HFF-Myc (cell line): ENCODE measurements at places on chromosomes 16 and 17.

DNA sequence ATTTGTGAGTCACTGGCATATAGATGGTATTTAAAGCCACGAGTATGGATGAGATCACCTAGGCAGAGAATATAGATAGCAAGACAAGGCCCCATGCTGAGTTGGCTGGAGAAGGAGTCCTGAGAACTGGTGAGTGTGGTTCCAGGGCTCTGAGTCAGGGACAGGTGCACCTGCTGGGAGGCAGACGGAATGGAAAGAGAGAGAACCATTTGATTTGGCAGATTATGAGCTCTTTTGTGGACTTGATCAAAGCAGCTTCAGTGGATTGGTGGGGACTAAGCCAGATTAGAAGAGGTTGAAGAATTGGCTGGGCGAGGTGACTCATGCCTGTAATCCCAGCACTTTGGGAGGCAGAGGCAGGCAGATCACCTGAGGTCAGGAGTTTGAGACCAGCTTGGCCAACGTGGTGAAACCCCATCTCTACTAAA lies 4.3 kb upstream of the C16orf92 start:
- no peak for DNase-seq

- no peak for DNase-seq
Measured at GRCh38 chr17:82396601-82397435, 21.3 kb upstream of the HEXD start.

GRCh38 chr17:78781893-78782304 lies at the start of gene CYTH1:
TSS of gene CYTH1 (minus strand) at chr17:78782273. CDS start at chr17:78782223, 50 bp downstream.
- DNase-seq = no peak

DNA sequence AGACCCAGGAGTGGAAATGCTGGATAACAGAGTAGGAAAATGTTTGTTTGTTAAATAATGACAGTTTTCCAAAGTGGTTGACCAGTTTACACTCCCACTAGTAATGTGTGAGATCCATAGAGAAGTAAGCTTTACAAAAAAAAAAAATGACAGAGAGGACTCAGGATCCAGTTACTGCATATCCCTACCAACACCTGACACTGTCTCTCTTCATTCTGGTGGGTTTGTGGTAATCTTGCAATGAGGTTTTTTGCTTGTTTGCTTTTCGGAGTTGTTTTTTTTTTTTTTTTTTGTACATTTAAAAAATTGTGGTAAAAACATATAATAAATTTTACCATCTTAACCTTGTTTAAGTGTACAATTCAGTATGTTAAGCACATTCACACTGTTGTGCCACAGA lies 23.6 kb upstream of the HOXB9 start:
- no peak for DNase-seq

GRCh38 chr17:39969375-39969774 lies 6.6 kb downstream of the GSDMA start:
- DNase-seq = no peak

GRCh38 chr16:56682703-56683397 lies 580 bp downstream of the MT1X start:
- DNase-seq = no peak

DNA sequence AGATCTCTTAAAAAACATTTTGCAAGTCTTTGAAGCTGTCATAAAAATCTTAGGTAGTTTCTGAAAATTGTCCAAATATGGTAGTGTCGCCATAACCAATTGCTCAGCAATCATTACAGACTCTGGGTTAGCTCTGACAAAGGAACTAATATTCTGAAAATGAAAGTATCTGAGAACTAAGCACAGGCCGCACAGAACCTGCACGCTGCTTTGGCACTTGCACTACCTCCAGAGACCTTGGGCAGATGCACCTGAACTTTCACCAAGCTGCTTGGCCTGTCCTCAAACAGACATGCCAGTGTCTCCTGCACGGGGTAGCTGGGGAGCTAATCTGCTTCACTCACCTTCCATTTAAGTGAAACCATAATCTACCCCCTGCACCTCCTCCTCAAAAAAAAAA lies 317.0 kb downstream of the MAF start:
- no peak for DNase-seq

- no peak for DNase-seq
Measured at GRCh38 chr17:74490716-74491115, 24.3 kb downstream of the CD300A start.

- DNase-seq = no peak
Measured at GRCh38 chr16:88320947-88321634, 61.7 kb upstream of the ZNF469 start.

- DNase-seq = peak; percentile 74
Measured at GRCh38 chr17:28571361-28572122, at the start of gene PIGS. TSS of gene PIGS (minus strand) at chr17:28571524. CDS start at chr17:28571496, 28 bp downstream.

GRCh38 chr17:66338937-66339336 lies 36.5 kb downstream of the PRKCA start:
- DNase-seq = no peak

- no peak for DNase-seq
Measured at GRCh38 chr16:14179116-14179515, 108.0 kb downstream of the MRTFB start.

GRCh38 chr16:648071-648780 lies 939 bp upstream of the WDR90 start:
- no peak for DNase-seq

- peak; percentile 25 for DNase-seq
Measured at GRCh38 chr17:71237903-71238538, 882.8 kb upstream of the SOX9 start.

DNA sequence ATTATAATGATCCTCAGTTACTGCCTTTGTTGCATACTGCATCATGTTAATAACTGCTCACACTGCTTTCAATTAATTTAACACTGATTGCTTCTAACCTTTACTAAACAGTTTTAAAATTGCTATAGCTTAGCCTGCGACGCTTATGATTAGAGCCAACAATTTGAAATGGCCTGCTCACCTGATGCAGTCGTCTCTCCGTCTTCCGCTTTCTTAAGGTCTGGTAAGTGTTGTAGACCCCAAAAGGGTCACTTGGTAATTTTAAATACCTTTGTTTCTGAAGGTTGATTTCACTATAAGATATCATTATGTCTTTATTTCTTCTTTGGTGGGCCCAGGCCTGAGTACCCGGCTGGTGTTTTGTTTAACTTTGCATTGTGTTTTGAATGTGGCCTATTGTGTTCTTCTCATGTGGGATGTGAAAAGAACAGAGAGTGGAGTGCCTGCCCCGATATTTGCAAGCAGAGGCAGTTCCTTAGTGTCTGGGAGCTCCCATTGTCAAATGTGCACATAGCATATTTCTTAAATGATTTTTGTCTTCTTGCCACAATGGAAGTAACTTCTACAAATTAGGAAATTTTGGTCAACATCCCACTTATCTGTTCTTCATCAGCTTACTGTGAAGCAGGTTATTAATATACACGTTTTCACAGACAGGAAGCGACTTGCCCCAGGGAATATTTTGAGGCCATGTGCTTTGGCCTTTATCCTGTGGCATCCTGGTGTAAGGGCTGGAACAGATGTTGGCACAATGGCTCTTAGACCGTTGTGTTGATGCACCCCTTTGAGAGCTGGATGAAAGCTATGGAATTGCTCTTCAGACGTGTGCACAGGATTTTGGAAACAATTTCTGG lies 2.9 kb downstream of the PHKB start:
- DNase-seq = no peak

DNA sequence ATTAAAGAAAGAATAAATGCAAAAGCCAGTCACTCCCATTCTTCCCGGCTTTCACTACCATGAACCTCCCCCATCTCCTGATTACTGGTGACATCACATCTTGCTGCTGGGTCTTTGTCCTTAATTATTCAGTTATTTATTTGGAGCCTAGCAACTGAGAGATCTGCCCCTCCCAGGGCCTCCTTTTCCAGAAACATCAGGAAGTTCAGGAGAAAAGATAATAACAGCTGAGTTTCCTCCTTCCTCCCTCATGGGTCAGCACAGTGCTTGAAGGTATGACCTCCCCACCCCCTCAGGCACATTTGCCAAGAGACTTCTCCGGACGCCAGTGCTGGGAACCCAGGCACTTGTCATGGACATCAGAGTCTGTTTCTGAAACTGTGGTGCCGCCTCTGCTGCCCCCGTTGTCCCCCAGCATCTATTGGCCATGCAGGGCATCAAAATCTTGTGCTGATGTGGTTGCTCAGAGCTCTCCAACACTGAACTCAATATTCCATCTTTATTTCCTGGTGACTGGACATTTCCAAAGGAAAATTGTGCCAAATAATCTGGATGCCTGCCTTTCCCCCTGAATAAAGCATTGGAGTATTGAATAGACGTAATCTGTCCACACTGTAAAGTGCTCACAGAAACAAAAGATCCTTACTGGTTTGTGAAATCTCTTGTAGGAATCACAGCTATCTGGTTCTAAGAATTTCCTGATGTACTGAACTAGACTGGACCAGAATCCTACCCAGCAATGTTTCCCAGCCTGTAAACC lies 71.8 kb downstream of the ZNF18 start:
- no peak for DNase-seq

- DNase-seq = no peak
Measured at GRCh38 chr16:84040226-84040822, 2.3 kb downstream of the SLC38A8 start.

- no peak for DNase-seq
Measured at GRCh38 chr17:45386178-45386577, 46.5 kb downstream of the ARHGAP27 start.

DNA sequence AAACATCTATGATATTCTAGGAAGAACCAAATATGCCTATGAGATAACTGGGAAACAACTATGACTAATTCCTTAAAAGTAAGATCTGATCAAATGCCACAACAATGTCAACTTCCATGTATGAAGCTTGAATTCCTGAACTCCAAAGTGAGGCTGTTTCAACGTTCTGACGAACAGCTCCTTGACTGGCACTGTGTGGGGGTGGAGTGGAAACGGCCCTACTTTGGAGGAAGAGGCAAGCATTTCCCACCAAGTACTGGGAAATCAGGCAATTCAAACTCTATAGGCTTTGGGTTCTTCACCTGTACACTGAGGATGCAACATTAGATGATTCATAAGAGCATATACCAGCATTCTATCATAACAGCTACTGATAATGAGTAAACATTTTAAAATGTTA lies 187.2 kb downstream of the CDK5R1 start:
- DNase-seq = no peak
